ENCODE measurements at places on chromosomes 11 and 22.
A peak's percentile ranks its signal among the peaks of the same experiment; 100 is the strongest.

GRCh38 chr11:111957663-111958444, 20.7 kb downstream of the DIXDC1 start:
- DNase-seq = no peak

- DNase-seq = no peak
These were observed 71.2 kb downstream of the FBXO7 start for GRCh38 chr22:32545801-32546200.

- DNase-seq = no peak
These were observed 91.0 kb downstream of the SERGEF start for GRCh38 chr11:17921659-17922415.

- peak; percentile 42 for DNase-seq
These were observed 176.7 kb downstream of the SOX6 start for GRCh38 chr11:16179676-16180075.

DNA sequence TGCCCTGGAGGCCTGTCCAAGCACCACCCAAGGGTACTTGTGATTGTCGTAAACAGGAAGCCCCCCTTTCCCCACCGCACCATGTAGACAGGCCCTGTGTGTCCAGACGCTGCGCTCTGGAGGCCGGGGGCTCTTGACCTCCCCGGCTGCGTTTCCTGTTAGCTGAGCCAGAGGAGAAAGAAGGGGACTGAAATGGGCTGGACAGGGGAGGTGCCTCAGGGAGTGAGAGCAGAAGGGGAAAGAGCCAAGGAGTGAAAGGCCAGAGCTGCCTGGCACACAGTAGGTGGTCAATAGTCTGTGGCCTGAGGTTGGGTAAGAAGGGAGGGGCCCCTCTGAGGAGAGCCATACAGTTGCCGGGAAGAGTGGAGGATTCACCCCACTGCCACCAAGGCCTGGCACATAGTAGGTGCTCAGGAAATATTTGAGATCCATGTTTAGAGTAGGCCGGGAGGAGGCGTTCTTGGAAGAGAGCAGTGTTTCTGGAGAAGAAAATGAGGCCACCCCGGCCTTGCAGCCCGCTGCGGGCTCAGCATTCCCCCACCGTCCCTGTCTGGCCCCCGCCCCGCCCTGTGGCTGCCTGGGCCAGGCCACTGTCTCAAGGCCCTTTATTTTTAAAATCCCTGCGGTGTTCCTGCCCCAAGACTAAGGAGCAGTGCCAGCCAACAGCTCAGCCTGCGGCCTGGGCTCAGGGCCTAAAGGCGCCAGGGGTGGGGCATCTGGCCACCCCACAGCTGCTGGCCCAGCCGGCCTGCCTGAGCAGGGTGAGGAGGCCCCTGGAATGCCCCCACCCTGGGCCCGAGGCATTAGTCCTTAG, 13.6 kb upstream of the CDC42EP1 start:
- DNase-seq = no peak

DNA sequence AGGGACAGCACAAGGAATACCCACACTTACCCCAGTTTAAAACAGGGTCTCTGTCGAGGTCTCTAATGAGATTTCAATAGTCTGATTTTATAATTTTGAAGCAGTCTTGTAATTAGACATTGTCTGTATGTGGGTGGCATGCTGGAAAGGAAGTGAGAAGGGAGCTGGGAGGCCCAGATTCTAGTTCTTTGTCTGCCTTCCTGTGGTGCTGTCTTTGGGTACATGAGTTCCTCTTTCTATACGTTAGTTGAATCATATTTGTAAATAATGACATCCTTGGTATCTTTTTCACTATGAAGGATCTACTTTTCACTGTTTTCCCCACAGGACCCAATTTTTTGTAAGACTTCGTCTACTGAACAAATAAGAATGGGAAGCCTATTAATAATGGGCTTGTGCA, 42.0 kb upstream of the TENM4 start:
- DNase-seq = no peak

- DNase-seq = no peak
These were observed 718.8 kb downstream of the CNTN5 start for GRCh38 chr11:99739464-99740089.

DNA sequence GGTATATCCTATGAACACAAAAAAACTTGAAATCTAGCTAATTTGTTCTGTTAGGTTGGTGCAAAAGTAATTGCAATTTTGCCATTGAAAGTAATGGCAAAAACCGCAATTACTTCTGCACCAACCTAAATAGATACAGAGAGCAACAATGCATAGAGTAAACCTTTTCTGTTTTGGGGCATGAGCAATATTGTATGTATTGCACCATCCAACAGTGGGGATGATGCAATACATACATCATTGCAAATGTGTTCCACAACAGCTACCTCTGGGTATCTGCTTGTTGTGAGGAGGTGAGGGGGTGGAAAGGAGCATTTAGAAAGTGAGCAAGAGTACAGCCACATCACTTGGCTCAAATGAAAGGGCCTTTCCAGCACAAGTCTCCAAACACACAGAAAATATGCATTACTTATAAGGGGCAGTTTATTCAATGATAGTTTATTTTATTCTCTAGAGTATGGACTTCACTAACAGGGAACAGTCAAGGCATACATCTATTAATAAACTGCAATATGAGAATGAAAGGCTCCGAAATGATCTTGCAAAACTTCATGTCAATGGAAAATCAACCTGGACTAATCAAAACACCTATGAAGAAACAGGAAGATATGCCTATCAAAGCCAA, 77.3 kb downstream of the DEUP1 start:
- no peak for DNase-seq

- DNase-seq = no peak
These were observed 771 bp downstream of the MIF start for GRCh38 chr22:23894710-23895598.

GRCh38 chr11:123328281-123328867, 101.7 kb upstream of the GRAMD1B start:
- no peak for DNase-seq

DNA sequence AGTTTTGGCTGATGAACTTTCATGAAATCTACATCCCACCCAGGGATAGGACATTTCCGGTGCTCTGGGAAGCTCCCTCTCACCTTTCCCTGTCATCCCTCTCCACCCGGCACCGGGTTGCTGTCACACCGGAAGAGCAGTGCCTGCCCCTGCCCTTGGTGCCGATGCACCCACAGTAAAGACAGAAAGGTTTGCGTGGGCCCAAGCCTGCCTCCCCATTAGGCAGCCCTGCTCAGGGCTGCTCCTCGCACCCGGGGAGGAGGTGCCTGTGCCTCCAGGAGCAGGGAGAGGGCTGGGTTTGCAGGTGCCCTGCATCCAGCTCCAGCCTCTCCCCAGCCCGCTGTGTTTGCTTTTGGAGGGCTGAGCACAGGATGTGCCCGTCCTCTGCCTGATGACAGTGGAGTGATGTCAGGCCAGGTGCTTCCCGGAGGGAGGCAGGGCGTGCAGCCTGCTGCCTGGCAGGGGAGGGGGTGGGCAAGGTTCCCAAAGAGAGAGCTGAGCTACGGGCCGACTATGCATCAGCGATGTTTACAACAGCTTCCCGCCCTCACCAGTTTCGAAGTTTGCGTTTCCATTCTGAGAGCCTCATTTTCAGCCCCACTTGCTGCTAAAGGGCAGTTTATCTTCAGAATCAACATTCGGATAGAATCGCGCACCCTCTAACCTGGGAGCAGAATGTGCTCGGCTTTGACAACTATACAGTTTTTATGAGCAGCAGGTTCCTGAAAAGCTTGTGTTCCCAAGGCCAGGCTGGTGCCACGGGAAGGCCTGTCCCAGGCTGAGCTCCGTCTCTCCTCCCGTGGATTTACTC, 83.2 kb upstream of the CLDN5 start:
- no peak for DNase-seq

DNA sequence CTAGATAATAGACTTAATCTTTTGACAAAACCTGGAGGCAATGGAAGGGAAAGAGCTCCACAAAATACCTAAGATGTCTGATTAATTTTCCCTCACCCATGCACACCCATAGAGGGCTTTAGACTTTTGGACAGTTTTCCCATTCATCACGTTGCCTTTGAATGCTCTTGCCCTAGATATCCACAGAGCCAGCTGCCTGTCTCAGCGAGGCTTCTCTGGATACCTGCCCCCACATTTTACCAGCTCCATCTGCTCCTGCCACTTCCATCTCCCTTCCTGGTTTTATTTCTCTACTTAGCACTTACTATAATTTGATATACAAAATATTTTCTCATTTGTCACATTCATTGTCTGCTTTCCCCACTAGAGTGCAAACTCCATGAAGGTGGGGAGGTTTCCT, 136.8 kb downstream of the FDX1 start:
- DNase-seq = no peak

DNA sequence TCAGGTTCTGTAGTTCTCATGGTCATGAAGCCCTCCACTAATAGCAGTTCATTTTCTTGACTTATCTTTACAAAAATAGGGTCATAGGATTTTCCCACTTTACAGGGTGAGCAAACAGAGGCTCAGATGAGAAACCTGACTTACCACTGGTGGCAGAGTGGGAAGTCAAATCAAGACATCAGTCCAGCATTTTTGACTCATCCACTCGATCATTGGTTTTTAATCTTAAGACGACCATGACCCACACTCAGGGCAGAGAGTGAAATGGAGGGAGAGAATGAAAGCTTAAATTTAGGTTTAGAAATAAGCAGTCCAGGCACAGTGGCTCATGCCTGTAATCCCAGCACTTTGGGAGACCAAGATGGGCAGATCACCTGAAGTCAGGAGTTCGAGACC, 42.1 kb downstream of the RTL6 start:
- DNase-seq = no peak

- no peak for DNase-seq
These were observed 4.2 kb upstream of the SYT8 start for GRCh38 chr11:1830322-1831223.

DNA sequence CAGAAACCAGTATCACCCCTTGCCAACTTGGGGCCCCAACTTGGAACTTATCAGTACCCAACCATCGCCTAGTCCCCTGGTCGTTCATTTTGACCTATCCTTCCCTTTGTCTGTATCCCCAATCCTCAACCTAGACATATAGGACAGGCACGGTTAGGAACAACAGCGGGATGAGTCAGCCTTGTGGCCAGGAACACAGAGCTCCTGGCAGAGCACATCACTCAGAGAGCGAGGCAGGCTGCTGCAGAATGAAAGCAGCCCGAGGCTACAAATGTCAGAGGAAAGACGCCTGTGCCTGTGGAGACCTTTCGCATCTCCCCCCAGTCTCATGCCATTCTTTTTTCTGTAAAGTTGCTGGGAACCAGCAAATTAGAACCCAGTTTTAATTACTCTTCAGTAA, 14.6 kb downstream of the DKK3 start:
- peak; percentile 68 for DNase-seq

- no peak for DNase-seq
These were observed 13.8 kb upstream of the SLC22A12 start for GRCh38 chr11:64577202-64577601.

- no peak for DNase-seq
These were observed 218.3 kb downstream of the NXPE2 start for GRCh38 chr11:114896594-114896993.

DNA sequence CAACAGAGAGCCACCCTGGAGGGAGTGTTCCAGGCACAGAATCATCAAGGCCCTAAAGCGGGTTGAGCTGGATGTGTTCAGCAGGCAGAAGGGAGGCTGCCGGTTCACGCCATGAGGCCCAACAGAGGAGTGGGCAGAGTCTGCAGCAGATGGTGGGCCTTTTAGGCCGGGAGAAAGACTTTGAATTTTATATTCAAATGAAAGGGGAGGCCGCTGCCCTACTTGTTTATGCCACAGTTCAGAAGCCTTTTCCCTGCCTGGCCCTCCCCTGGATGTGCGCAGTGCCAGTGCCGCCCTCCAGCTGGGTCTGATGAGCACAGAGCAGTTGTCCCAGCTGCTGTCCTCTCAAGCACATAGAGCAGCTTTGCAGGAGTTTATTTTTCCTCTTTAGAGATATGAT, 46.9 kb upstream of the TTC12 start:
- no peak for DNase-seq

- no peak for DNase-seq
These were observed 54.8 kb upstream of the SPON1 start for GRCh38 chr11:13907678-13908077.

DNA sequence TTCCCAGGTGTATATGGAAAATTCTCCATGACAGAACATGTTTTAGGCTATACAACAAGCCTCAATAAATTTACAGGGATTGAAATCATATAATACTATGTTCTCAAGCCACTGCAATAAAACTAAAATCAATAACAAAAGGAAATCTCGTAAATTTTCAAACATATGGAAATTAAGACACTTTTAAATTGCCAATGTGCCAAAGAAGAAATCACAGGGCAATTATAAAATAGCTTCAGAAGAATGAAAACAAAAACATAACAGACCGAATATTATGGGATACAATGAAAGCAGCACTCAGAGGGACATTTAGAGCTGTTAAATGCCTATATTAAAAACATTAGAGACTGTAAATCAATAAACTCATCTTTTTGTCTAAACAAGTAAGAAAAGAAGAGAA, 555.7 kb upstream of the B3GAT1 start:
- DNase-seq = no peak

GRCh38 chr11:17748761-17749721, 14.5 kb downstream of the KCNC1 start:
- no peak for DNase-seq

DNA sequence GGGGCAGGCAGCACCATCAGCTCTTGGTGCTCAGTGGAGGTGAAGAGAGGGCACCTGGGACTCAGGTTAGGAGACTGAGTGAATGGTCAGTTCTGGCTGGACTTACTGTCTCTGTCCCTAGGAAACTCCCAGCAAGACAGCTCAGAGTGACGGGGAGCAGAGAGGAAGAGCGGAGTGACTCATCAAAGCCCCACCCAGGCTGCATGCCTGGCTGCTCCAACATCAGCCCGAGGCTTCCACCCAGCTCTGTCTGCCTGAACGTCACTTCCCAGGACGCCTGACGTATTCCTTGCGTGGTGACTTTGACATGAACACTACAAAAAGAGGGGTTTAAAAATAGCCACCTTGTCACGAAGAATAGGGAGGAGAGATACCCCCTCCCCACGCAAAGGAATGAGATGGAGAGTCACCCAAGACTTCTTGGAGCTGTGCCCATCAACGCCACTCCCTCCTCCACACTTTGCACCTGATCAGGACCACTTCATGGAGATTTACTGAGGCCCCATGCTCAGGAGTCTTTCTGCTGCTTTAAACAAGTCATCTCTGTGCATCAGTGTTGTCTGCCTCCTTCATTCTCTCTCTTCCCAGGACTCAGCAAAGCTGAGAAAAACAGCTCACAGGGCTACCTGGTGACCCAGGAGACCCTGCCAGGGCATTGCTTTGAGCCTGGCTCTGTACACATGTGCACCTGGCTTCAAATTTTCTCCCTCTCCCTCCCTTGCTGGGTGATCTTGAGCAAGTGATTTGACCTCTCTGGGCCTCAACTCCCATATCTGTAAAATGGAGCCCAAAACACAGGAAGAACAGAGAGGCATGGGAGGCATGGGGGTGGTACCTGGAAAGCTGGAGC, 83.1 kb downstream of the MN1 start:
- peak; percentile 88 for DNase-seq

DNA sequence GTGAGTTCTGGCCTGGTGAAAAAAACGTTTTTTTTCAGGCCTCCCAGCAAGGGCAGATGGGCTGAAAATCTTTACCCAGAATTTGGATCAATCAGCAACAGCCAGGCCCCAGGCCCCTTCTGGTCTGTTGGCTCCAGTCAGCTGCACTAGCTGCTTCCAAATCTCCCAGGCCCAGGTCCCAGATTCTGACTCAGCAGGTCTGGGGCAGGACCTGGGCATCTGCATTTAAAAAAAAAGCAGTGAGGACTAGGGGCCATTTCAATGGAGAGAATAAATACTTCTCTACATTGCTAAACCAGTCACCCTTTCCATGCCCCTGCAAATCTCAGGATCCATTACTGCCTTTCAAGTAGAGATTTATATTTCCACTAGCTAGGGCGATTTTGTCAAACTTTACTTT, 4.3 kb downstream of the SLC15A3 start:
- no peak for DNase-seq

Data from GM04504 (cell line).